ENCODE measurements at places on chromosomes 12 and 14.
A peak's percentile ranks its signal among the peaks of the same experiment; 100 is the strongest.

DNA sequence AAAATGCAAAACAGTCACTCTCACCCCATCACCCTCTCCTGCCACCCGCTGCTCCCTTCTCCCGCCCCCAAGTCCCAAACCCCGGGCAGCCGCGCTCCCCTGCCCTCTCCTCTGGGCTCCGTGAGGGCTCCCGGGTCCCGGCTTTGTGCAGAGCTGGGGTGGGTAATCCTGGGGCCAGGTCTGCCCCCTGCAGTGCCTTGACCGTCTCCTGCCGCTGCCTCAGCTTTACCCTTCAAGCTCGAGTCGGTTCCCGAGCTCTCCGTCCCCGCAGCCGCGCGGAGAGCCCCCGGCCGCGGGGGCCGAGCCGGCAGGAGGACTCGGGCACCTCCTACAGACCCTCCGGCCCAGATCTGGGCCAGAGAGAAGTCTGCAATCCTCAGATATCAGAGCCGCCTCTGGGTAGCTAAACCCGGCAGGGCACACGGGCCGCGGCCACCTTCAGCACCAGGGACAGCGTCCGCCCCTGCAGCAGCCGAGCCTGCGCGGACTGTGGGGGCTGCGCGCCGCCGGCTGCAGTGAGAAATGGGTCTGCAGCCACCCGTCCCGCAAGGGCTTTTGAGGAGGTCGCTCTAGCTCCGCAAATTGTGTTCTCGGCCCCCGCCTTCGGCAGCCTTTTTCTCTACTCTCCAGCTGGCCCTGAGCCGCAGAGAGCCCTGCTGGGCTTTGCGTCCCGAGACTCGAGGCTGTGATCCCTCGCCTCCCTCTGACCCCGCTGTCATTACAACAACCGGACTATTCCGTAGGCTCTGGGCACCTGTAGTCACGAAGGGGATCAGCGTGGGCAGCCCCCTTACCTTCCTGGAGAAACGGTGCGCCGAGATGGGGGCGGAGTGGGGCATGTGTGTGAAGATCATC, 1.2 kb downstream of the PRMT8 start:
- DNase-seq = peak; percentile 3

DNA sequence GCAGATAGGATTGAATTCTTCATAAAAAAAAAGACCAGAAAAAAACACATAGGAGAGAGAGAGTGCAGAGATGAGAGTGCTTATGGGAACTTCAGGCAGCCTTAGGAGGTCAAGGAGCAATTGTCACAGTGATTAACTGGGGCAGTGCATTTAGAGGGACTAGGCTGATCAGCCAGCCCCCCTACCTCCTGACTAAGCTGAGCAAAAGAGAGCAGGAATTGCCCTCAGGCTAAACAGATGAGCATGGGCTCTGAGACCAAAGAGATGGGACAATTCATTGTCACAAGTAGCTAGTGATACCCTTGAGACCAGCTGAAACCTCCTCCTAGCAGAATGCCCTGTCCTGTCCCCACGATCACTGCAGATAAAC, 124.0 kb downstream of the BTG1 start:
- no peak for DNase-seq

DNA sequence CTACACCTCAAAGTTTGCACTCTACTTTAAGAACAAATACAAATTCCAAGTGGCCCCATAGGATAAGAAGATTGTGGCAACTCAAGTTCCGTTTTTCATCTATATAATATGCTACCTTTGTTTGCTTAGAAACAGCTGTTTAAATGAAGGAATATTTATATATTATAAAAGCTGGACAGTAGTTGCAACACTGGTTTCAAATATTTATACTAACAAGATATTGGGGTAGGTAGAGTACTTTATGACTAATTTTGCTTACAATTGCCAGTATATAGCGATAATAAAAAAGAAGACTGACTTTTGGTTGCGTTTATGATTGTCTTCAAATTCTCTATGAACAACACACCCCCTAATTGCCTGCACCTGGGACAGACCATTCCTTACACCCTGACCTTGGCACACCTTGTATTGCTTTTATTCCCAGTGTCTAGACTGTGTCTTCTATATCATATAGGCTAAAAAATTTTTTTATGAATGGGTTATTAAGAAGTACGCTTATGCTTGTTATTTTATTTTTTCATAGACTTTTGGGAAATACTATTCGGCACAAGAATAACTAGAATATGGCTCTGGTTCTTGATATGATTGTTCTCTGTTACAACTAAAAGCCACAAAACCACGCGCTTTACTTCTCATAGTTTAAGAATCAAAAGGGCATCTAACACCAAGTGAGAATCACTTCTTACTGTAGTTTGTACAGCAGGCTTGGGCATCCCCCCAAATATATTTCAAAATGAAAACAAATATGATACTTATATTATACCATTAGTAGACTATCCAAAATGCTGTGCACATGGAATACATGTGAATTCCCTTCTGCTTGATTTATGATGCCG, 455.4 kb upstream of the DCN start:
- no peak for DNase-seq

- no peak for DNase-seq
Observed at GRCh38 chr12:2018391-2018790, 14.1 kb upstream of the DCP1B start.

DNA sequence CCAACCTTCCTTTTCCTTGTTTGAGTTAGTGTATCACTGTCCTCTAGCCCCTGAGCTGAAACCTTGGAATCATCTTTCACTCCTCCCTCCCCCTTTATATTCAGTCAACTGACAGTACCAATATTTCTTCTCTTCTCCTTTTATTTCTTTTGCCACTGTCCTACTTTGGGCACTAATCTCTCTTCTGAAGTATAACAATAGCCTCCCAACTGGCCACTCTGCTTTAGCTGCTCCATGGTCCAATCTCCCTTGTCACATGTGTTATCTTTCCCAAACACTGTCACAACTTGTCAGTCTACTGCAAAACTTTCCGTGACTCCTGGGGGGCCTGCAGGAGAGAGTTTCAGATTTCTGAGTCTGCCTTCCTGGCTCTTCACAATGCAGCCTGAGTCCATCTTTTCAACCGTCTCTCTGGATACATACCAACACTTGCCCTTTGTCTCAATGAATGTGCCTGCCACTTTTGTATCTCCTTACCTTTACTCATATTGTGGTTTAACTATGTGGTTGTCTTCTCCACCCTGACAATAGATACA, 471.2 kb downstream of the DIO2 start:
- no peak for DNase-seq

DNA sequence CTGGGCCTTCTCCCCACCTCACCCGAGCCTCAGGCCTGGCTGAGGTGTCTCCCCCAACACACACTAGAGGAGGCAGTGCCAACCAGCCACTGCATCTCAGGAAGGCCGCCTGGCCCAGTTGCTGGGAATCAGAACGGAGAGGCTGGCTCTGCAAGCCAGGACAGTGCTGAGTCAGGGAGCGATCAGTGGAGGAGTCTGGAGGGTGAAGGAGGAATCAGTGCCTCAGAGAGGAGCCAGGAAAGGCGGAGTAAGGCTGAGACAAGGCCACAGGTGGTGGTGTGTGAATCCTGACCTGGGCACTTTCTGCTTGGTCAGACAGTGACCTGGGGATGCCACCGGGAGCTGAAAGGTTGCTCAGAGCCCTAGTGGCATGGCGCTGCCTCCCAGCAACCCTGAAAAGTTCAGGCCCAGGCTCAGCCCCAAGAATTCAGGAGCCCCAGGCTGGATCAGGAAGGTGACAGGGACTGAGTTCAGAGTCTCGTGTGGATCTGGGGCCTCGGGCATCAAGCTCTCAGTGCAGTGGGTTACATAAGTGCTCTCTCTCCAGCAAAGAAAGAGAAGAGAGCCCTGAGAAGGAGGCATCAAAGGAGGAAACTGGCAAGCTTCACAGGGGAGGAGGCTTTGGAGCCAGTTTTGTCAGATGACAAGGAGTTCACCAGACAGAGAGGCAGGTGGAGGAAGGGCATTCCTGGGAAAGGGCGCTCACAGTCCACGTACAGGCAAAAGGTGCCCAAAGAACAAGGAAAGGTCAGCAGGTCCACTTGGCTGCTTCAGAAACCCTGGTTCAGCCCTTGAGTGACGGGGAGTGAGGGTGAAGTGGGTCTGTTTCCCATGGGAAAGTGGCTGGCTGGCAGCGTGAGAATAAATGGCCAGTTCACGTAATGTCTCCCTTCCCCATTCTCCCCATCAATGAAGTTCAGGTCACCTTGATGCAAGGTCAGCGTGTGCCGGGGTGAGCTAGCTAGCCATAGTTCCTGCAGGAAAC, 87.8 kb downstream of the ZFP36L1 start:
- no peak for DNase-seq

DNA sequence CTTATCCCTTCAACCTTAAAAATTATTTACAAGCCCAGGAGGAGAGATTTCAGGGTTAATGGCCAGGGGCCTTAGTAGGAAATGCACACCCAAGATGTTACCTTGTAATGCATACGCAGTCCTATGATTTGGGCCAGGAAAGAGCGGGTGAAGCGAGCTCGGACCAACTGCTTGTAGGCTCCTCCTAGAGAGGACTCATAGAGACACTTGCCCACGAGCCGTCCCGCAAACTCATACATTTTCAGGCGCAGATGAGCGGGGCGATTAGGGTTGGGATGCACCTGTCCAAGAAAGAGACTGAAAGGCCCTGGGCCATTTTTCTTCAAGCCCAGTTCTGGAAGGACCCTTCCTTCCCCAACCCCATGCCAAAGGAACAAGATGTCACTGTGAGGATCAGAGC, 43.0 kb downstream of the AREL1 start:
- no peak for DNase-seq

DNA sequence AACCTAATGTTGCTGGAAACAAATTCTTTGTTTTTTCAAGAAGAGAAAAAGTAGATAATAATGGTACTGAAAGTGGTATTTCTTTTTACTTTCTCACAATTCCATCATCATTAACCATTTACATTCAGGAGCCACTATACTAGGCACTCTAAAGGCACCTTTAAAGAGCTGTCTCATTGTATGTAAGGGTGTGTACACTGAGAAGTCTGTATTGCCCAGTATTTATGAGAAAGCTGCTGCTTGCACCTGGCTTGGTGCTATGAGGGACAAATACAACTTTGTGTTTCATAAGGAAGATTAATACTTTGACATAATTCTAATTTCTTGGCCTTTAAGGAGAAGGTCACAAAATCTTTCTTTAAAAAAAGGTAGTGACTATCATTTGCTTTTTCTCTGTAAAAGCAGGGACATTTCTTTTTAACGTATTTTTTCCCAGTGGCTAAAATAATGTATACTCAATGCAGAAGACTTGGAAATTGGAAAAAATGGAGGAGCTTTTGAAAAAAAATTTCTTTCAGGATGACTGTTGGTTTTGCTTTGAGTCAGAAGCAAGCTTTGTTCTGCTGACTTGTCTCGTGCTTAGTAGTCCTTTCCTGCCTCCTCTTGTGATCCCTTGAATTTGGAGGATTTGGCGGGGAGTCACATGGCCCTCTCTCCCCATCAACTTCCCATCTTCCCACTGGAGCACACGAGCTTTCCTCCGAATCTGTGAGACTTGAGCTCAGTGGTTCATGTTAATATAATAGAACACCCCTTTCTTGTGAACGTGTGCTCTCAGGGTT, 50.1 kb downstream of the RASSF3 start:
- DNase-seq = no peak

DNA sequence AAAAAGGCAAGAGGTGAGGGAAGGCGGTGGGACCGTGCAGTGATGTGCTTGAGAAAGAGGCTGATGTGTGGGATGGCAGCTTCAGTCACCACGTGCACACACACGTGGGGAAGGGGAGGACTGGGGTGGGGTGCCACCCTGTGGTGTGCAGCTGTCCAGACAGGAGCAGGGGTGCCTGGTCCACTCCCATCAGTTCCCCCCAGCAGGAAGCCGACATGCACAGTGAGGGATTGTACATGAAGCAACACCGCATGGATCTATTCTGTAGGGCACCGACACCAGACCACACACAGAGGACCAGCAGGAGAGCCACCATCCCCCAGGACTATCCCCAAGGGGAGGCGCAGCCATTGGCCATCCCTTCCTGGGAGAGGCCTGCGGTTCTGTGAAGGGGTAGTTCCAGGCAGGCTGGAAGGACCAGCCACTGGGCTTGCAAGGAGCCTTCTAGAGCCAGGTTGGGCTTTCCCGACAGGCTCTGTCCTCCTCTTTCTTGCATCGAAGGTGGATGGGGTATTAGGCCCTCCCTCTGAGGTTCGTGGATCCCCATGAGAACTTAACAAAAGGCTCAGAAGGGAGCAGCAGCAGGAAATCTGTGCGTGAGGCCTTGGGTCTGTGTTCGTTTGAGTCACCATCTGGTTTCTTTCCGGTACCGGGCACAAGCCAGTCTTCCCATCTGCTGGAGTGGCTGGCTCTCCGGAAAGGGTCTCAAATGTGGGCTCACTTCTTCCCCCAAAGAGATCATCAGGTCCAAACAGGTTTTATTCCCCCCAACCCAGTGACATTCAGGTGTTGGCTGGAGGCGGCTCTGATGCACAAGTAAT, 59.8 kb downstream of the PLEKHG3 start:
- no peak for DNase-seq

DNA sequence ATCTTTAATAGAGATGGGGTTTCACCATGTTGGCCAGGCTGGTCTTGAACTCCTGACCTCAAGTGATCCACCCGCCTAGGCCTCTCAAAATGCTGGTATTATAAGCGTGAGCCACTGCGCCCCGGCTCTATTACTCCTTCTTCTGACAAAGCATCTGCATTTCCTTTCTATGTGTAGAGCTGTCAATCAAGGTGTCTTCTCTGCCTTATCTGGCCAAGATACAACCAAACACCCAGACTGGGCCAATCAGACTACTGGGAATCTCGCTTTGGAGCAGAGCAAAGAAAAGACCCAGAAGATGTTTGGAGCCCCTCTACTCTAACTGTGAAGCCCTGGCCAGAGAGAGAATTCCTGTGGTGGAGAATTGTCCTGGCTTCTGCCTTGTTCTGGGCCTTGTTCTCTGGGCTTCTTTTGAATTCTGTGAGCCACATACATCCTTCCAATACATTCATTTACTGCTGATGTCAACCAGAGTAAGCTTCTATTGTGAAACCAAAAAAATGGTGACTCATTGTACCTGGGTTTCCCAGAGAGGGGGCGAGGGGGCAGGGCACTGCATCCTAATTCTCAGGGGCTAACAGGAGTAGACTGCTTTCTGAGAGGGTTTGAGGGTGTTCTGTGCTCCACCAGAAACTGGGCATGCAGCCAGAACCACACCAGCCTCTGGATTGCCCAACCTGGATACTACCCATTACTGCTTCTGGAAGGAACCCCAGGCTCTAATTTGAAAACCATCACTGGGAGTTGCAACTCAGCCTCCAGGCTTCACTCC, 18.8 kb upstream of the FLVCR2 start:
- DNase-seq = no peak

DNA sequence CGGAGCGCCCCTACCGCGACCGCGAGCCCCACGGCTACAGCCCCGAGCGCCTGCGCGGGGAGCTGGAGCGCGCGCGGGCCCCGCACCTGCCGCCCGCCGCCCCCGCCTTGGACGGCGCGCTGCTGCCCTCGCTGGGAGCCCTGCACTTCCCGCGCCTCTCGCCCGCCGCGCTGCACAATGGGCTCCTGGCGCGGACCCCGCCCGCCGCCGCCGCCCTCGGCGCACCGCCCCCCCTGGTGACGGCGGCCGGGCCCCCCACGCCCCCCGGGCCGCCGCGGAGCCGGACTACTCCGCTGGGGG, 27.0 kb downstream of the LRCOL1 start:
- DNase-seq = no peak

DNA sequence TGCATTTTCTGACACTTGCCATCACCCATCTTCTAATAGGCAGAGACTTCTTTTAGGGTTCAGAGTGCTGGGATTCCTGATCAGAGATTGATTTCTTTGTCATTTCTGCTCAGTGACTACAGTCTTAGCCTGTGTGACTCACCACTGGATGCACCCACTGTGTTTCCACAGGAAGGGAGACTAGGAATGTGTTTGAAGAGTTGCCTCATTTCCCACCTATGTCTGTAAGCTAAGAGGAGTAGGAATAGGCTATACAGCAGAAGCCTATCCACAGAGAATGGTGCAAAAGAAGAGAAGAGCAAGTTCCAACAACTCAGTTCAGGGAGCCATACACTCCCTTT, 60.2 kb upstream of the ACTN1 start:
- DNase-seq = no peak

- DNase-seq = no peak
Observed at GRCh38 chr12:7610006-7610405, 55.7 kb downstream of the APOBEC1 start.
